ENCODE measurements at places on chromosomes 1 and 21. TPM values are rescaled to one million over a fixed set of nuclear protein-coding genes. Genes with fewer than 3 reads are reported as not detected.

Gene KLHDC7A
- not detected for total RNA-seq

Gene C1orf116
- 76.9 TPM for total RNA-seq

Gene EPB41
- 16.8 TPM for total RNA-seq

Gene CHIA
- total RNA-seq: not detected

Gene WLS
- 71.0 TPM for total RNA-seq

Gene PAX7
- total RNA-seq: not detected

Gene BACH1
- 45.6 TPM for total RNA-seq

GRCh38 chr1:174938281-174939007 is 61.3 kb upstream of the CACYBP start:
- no peak for DNase-seq

GRCh38 chr1:37410815-37411214 is 63.6 kb upstream of the ZC3H12A start:
- no peak for DNase-seq

DNA sequence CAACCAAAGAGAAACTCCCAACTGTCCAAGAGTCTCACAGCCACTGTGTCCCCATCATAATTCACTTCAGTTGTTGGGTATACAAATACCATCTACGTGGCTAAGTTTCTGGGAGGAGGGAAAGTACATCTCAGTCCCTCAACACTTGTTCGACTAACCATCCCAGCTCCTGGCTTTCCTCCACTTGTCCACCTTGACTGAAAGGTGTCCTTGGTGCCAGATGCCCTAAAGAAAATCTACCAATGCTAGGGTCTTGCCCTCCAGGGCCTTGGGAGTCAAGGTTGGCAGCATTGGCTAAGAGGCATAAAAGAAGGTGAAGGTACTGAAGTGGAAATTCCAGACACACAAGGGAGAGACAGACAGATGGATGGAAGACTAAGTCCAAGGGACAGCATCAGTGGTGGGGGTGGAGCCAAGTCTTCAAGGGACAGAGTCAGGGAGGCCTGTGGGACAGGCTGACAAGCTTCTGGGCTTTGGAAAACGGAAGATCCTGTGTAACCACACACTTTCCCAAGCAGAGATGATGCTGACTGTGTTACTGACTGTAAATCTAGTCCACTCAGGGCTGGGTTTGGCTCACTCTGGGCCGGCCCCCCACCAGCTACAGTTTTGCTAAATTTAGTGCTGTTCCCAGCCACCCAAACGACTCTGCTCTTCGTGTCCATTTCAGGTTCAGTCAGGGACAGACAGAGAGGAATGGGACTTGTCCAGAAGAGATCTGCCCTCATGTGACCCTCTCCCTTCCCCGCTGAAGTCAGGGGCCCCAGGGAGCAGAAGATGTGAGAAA is 60.1 kb downstream of the CD34 start:
- no peak for DNase-seq

DNA sequence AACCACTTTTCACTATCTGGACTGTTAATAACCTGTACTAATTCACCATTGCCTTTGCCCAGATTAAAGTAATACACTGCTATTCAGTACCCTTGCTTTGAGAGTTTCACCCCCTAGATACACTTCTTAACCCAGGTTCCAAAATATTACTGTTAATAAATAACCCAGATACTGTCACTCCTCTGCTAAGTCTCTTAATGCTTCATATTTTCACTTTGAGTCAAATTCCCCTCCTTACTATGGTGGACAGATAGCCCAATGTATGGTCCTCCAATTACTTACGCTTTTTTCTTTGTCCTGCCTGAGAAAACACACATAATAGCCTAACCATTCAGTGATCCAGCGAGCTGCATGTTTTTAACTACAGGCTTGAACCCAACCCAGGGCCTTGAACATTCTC is 152.5 kb downstream of the NEGR1 start:
- DNase-seq: no peak

DNA sequence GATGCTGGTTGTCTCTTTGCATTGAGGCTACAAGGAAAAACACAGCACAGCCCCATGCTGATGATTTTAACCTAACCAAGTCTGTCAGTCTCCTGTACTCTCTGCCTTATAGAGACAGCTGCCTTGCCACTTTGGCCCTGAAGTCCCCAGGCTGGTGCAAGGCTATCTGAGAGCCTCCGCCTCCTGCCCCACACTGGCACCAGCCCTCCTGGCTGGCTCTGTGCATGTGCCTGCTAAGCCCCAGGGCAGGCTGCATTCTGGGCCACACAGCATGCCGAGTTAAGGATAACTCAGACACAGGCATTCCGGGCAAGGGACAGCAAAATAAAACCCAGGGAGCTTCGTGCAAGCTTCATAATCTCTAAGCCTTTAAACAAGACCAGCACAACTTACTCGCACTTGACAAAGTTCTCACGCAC is 910 bp downstream of the RUNX1 start:
- no peak for DNase-seq

- DNase-seq: no peak
These were observed 3.0 kb downstream of the LYST start for GRCh38 chr1:235863699-235864093.

- DNase-seq: no peak
These were observed 11.4 kb upstream of the SPSB1 start for GRCh38 chr1:9281071-9281827.

- DNase-seq: no peak
These were observed 7.9 kb downstream of the ACKR1 start for GRCh38 chr1:159212596-159212995.

DNA sequence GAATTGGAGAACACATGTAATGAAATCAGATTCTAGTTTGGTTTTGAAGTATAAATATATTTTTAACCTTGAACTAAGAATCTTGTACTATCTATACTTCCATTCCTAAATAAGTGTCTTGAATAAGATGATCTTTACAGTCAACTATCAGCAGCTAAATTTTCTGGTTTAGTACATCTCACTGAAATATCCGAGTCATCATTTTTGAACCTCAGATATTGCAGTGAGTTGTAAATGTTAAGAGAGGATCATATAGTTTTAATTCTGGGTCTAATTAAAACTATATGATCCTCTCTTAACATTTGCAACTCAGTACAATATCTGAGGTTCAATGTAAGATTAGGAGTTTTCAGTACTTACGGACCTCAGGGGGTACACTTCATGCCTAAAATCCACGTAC is 768.8 kb upstream of the ADAMTS5 start:
- DNase-seq: no peak

- no peak for DNase-seq
These were observed 714.3 kb downstream of the MATN1 start for GRCh38 chr1:30008998-30009657.

DNA sequence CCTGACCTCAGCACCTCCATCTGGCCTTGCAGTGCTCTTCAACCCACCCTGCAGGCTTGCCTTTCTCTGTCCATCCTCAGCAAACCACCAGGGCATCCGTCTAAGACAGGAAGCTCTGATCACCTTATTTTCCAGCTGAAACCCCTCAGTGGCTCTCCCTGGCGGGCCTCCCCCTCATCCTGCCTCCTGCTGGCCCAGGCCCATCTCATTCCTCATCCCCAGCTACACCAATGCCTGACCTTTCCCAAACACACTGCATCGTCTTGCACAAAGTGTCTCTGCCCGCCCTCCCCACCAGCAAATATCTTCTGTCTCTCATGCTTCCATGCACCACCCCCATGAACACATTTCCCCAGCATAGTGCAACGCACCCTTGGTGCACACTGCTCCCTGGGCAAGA is 205.0 kb downstream of the TOMM20 start:
- DNase-seq: no peak

DNA sequence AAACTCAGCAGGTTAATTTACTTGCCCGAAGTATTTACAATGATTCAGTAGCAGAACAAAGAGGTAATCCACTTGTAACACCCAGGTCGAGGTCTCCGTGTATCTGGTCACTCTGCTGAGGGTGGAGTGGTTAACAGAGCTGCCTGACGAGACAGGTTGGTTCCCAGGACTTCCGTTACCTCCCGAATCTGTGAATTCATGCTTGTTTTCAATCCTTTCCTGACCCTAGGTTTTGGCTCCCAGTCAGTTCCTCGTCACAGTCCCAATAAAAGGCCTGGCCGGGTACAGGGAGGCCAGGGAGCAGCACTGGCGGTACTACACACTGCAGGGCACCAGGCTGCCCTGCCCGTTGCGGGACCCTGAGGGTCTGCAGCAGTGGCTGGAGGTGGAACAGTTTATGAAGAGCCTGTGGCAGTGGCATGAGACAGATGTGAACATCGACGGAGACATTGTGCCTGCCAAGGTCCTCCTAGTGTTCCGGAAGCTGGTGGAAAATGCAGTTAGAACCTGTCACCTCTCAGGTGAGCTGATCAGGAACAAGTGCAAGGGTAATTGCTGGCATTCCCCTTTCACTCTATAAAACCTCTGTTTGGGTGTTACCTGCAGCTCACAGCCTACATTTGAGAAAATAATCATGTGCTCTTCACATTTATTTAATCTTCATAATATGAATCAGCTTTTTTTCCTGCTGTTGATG is 12.8 kb downstream of the MAB21L3 start:
- no peak for DNase-seq

DNA sequence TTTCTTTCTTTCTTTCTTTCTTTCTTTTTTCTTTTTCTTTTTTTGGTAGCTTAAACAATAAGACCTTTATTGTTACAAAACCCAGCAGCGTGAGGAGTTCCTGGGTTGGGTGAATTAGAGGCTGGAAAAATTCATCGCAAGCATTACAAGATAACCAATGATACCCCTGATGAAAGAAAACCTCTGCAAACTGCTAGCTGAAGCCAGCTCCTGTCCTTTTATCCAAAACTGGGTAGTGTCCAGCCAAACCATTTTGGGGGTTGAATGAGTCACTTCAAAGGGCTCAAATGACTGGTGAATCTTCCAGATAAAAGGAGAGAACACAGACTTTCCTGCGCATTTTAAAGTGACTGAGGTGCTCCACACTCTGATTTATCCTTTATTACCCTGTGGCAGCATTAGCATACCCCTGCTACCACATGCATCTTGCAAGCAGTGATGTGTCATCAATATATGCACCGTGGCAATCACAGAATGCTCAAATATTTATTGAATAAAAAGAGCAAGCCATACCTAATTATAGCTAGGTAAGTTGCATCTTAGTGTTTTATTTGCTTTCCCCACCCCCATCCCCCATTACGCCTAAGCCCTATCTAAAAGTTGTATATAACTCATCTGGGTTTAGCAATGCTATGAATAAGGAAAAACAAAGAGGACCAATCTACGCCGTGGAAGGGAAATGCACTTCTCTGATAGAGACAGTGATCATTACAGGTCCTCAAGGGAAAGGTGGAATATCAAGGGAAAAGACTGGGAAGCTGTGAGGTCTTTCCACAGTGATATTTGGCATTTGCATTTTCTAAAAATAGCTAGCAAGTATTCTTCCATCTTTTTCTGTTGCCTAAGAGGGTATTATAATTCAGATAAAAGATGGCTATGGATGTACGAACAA is 32.4 kb upstream of the CEP350 start:
- DNase-seq: no peak

- no peak for DNase-seq
These were observed 1.9 kb downstream of the PPFIA4 start for GRCh38 chr1:203028067-203028783.

DNA sequence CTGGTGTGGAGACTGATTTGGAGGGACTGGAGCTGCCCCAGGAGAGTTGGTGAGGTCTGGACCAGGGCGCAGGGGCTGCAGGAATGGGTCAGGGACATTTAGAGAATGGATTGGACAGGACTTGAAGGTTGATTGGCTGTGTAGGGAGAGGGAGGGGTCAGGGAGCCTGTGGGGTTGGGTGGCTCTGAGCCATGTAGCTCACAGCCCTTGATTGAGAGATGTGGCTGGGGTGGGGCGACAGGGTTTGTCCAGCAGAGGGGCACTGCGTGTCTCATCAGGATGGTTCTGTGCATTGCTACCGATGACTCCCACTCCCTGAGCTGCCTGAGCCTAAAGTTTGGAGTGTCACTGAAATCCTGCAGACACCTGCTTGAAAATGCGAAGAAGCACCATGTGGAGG is 12.1 kb downstream of the AZIN2 start:
- no peak for DNase-seq

DNA sequence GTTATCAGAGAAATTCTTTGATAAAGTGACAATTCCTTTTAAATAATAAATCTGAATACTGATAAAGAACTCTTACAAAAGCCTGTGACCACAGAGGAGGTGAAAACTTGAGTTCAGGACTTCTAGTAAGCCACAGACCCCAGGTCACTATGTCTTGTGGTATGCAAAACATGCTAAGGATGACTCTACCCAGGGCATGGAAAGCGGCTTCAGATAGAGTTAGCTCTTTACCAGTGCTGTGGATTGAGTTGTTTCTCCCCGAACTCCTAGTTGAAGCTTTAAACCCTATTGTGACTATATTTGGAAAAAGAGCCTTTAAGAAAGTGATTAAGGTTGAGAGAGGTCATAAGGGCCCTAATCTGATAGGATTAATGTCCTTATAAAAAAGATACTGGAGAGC is 42.3 kb downstream of the HLX start:
- DNase-seq: no peak

DNA sequence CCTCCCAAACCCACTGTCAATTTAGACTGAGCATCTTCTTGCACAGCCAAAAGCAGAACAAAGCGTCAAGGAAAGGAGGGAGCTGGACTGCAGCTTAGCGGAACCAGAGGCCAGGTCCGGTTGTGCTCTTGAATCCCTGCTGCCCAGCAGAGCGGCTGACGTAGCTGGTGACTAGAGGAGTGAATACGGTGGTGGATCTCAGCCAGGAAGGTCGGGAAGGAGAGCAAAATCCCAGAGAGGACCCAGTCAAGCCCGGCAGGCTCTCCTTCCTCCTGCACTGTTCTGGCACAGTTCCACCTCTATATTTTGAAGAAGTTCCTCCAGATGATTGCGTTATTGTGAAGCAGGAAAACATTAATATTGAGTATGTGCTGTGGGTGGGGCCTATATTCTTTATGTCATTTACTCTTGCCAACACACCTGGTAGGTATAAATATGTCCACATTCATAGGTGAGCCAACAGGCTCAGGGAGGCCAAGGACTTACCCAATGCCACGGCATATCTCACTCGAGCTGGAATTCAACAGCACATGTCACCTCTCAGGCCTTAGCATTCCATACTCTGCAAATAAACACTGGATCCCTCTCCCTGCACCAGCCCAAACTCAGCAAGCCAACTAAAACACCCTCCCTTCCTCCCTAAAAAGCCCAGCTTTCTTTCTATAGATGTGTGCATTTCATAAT is 23.6 kb upstream of the ABCB10 start:
- DNase-seq: no peak

- DNase-seq: no peak
These were observed 9.7 kb upstream of the TMEM240 start for GRCh38 chr1:1550087-1550486.

All from foreskin keratinocyte (primary cell).